Progenitor cell of endocrine pancreas (in vitro differentiated cells): ENCODE measurements at places on chromosomes 2 and 18.

- no peak for DNase-seq
These were observed 92.9 kb downstream of the TTC27 start for GRCh38 chr2:32720771-32721170.

DNA sequence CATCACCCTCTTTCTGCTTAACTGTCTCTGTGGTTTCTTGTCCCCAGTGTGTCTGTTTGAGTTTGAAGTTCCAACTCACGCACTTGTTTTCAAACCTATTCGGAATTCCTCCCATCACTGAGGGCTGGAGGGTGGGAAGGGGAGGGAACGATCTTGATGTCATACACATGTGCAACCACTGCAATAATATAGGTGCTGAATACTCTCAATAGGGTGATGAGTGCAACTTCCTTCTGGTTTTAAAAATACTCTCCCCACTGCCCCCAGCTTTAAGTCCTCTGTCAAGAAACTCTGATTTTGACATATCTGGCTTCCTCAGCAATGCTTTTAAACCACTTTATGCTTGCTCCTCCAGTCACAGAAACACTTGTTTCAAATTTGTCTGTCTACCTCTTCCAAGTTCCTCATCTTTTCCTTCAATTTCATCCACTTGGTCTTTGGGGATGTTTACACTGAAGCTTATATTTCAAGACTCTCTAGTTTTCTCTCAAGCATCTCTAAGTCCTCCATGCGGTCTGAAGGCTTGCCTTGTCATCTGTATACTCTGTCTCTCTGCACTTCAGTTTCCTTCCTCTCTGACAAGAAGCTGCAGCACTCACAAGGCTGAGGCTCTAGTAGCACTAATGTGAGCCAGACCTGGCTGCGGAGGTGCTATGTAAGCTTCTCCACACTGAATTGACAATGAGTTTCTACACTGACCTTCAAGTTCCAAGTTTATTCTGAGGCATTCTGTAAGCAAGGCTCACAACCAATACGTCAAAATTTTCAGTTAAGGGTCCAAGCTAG lies 422.3 kb downstream of the ZEB2 start:
- no peak for DNase-seq

DNA sequence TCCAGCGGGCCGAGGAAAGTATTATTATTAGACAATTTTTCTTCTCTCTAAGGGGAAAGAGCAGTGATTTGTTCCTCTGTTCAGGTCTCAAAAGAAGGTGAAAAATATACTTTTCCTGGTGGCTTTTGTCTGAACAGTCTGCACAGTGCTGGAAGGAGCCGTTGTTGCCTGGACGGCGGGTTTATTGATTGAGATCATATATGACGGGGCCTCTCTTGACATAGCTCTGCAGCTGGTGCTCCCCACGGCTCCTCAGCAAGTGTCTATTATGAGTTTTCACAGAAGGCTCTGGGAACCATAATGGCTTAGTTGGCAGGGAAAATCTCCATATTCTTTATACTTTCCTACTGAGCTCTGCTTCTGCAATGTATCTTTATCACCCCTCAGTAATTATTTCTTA lies 42.9 kb downstream of the FSHR start:
- no peak for DNase-seq

DNA sequence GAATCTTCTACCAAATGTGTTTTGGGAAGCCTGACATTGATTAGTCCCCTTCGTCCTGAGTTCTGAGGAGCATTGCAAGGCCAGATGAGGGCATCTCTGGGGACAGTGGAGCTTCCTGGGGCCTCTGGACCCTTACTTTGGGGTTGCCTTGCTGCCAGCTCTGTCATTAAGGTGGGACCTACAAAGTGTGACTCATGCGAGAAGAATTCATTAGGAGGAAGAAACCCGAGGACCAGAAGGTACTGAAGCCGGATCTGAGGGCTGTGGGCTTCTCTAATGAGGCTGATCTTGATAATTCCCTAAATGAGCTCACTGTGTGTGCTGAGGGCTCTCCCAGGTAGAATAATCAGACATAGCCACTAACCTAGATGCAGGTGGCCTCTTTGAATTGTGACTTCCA lies 695 bp upstream of the SCYGR2 start:
- DNase-seq: no peak

GRCh38 chr2:234406085-234406484 lies 90.8 kb downstream of the ARL4C start:
- DNase-seq: no peak
